Activated CD4-positive, alpha-beta T cell treated with anti-CD3 and anti-CD28 coated beads for 1 hour (primary cell): ENCODE measurements at places on chromosomes 7 and 10.

DNA sequence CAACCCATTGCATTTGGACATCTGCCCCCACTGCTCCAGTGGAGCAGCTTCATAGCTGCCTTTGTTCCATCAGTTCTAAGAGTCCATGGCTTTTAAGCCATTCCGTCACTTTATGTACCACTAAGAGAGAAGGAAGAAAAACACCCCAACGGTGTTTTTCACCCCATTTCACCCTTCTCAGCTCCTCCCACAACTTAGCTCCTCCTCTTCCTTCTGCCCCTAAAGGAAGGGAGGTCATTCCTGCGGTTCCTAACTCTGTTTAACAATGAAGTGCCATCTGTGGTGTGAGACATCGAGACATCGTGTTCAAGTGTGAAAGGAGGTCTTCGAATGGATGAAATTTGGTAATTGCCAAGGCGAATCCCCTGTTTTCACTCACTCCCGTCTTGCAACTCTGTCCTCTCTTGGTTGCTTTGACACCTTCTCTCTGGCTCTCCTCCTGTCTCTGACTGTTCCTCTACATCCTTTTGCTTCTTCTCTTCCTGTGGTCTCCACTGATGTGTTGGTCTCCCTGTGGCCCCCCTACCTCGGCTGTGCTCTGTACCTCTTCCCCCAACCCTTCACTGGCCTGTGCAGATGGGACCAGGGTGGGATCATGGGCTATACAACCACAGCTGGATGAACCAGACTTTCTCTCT lies 23.0 kb downstream of the SMKR1 start:
- DNase-seq, result no peak

GRCh38 chr10:97335188-97335619 lies 675 bp upstream of the FRAT2 start:
- DNase-seq, result no peak

DNA sequence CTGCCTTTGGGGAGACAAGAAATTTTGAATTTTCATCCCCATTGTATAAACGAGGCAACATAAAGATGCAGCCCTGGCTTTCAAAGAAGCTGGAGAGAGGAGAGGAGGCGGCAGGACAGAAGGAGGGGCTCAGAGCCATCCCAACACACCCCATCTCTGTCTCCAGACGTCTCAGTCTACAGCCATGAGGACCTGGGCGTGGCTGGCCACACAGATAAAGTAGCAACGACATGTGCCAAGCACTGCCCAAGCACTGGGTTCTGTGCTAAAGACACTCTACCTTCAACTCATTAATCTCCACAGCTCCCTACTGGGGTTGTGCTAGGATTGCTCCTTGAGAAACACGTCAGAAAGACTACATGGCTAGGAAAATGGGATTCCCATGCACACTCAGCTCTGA lies 65.2 kb downstream of the DLG5 start:
- DNase-seq, result no peak

DNA sequence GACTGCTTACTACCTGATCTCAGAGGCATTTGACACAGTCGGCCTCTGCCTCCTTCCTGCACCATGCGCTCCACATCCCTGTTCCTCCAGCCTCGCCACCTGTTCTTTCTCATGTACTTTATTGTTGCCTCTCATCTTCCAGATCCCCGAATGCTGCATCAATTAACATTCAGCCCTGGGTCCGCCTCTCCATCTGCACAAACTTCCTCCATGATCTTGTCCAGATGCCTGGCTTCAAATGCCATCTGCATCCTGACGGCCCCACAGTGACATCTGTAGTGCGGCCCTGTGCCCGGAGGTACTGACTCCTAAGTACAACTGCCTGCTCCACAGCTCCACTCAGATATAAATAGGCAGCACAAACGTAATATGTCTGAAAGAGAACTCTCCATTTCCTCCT lies 51.2 kb upstream of the STK17A start:
- DNase-seq, result no peak

- DNase-seq, result no peak
Observed at GRCh38 chr7:95520136-95520535, 34.4 kb downstream of the ASB4 start.

- DNase-seq, result no peak
Observed at GRCh38 chr10:23197416-23197861, 5.3 kb downstream of the PTF1A start.

- DNase-seq, result no peak
Observed at GRCh38 chr7:24921362-24921679, 58.7 kb downstream of the OSBPL3 start.

DNA sequence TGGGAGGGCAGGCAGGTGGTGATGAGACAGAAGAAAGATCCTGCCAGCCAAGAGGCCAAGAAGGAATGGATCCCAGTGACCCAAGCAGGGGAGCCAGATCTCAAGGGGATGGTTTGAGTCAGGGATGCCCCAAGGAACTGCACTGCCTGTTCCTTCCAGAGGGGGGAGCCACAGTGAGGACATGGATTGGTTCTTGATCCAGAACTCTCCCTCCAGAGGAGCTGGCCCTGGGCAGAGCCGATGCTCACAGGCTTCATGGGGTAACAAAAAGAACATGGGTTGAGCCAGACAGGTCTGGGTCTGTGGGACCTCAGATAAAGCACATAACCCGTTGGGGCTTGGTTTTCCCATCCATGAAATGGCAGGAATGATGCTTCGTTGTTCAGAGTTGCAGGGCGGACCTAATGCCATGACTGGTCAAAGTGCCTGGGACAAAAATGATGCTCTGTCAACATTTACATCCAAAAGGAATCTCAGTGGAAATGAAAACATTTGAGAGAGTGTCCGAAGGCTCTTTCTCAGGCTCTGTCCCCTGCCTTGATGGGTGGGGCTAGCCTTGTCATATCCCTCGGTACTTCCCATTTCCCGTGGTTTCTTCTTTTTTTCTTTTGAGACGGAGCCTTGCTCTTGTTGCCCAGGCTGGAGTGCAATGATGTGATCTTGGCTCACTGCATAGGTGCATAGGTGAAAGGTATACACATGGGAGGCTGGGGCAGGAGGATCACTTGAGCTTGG lies 4.7 kb upstream of the DENND2A start:
- DNase-seq, result no peak
